ENCODE measurements at places on chromosomes 2 and 18.

GRCh38 chr18:55699233-55699765 lies 111.3 kb upstream of the TCF4 start:
- peak; percentile 32 for DNase-seq

GRCh38 chr2:167404627-167405284 lies 516.5 kb downstream of the XIRP2 start:
- no peak for DNase-seq

- no peak for DNase-seq
Observed at GRCh38 chr18:50869150-50869549, 9.8 kb upstream of the ME2 start.

DNA sequence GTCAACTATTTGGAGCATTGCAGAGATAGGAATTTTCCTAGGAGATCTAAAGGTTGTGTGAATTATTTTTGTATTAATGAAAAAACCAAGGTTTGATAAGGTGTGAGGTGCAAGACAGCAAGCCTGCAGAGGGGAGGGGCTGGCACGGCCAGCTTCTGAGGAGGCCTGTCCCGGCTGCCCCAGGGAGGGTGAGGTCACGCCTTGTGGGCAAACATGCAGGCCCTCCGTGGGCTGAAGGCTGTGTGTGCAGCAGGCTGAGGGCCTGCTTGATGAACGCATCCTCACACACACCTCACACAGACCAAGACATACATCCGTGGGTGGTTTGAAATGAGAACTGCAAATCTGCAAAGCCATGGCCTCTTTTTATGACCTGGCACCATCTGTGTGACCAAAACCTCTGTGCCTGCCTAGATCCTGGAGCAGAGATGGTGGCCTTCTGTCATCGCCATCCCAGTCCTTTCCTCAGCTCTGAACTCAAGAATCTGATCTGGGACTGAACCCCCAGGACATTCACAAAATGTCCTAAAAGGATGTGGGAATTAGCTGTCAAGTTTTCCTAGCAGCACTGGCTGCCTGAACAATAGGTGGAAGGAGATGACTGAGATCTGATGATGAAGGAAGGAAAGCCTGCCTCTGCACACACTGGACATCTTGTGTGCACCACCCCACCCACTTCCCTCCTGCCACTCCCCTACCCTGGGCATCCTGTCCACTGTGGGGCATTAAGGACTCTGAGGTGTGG lies 102.4 kb upstream of the MGAT4A start:
- no peak for DNase-seq

GRCh38 chr18:31791817-31792579 lies 31.3 kb upstream of the SLC25A52 start:
- peak; percentile 13 for DNase-seq

DNA sequence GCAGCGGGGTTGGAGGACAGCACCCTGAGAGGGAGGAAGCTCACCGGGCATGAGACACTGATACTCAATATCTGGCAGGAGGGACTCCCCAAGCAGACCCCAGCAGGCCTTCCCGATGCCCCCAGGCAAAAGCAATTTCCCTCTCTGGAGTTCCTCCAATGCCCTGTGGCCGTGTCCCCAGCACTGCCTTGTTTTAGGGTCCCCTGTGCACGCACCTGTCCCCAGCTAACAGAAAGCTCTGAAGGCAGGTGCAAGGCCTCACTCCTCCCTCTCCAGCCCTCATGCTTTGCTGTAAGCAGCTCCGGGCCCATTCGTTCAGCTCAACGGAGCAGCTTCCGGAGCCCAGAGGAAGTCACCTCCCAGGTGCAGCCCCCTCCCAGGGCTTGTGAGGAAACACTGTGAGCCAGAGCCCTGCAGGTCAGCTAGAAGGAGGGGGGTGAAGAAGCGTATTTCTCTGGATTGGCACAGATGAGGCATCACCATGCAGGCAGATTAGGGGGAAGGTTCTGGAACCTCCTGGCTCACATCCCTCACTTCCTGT lies 50.3 kb upstream of the ID2 start:
- no peak for DNase-seq

- DNase-seq, result no peak
Observed at GRCh38 chr18:67961701-67962440, 445.4 kb upstream of the DSEL start.

- DNase-seq, result peak; percentile 58
Observed at GRCh38 chr18:12076424-12077140, 17.1 kb upstream of the ANKRD62 start.

- no peak for DNase-seq
Observed at GRCh38 chr2:100423631-100424030, 6.2 kb upstream of the CHST10 start.

DNA sequence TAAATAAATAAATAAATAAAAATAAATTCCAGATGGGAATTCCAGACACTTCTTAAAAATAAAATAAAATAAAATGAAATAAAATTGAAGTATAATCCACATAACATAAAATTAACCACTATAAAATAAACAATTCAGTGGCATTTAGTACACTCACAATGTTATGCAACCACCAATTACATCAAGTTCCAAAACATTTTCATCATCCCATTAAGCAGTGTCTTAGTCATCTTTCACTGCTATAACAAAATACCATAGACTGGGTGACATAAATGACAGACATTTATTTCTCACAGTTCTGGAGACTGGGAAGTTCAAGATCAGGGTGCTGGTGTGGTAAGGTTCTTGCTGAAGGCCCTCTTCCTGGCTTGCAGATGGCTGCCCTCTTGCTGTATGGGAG lies 22.6 kb upstream of the PROKR1 start:
- no peak for DNase-seq

- DNase-seq, result no peak
Observed at GRCh38 chr2:180553094-180553715, 427.2 kb upstream of the UBE2E3 start.

GRCh38 chr2:11729362-11730212 lies 16.8 kb upstream of the LPIN1 start:
- DNase-seq, result no peak

GRCh38 chr2:134465228-134466105 lies 211.6 kb downstream of the MGAT5 start:
- DNase-seq, result no peak

- DNase-seq, result no peak
Observed at GRCh38 chr2:25710750-25711149, 37.4 kb upstream of the DTNB start.

- DNase-seq, result no peak
Observed at GRCh38 chr2:6993229-6993640, 76.0 kb downstream of the RNF144A start.

GRCh38 chr2:120804459-120804858 lies 68.8 kb downstream of the GLI2 start:
- DNase-seq, result no peak

DNA sequence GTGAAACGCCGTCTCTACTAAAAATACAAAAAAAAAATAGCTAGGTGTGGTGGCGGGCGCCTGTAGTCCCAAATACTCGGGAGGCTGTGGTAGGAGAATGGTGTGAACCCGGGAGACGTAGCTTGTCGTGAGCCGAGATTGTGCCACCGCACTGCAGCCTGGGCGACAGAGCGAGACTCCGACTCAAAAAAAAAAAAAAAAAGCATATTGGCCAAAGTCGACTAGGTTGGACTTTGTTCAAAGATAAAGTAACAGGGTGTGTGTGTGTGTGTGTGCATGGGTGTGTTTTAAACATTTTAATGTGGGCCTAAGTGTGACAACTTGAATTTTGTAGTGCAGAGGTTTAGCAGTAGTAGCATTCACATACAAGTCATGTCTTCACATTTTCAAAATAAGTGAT lies 11.7 kb downstream of the GEMIN6 start:
- DNase-seq, result no peak

DNA sequence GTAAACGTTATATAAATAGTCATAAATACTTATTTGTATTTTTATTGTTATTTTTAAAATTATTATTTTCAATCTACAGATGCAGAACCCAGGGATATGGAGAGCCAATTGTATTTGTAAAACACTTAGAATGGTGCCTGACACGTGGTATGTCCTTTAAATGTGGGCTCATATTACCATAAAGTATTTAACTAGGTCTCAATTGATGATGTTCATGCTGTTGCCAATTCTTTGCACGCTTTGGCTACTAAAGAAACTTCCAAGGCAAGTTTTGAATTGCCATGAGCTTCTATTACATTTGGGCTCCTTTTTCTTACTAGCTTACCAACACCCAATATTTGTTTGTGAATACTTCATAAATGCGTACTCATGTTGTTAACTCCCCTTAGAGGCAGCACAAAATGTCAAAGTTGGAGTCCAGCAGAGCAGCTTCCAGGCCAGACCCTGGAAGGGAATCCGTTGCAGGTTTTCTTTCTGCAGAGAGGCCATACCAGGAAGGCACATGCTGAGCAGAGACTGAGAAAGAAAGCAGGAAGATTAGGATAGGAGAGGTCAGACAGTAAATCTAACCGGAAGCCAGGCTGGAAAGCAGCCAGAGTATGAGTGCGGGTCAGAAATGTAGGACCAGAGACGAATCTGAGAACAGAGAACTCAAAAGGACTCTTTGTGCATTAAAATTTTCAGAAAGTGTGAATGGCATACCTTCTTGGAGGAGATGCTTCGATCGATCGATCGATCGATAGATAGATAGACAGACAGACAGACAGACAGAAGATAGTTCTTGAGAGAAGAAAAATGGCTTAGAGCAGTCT lies 4.2 kb upstream of the NOSTRIN start:
- DNase-seq, result no peak

- DNase-seq, result no peak
Observed at GRCh38 chr2:85999061-85999831, 106.4 kb downstream of the POLR1A start.

DNA sequence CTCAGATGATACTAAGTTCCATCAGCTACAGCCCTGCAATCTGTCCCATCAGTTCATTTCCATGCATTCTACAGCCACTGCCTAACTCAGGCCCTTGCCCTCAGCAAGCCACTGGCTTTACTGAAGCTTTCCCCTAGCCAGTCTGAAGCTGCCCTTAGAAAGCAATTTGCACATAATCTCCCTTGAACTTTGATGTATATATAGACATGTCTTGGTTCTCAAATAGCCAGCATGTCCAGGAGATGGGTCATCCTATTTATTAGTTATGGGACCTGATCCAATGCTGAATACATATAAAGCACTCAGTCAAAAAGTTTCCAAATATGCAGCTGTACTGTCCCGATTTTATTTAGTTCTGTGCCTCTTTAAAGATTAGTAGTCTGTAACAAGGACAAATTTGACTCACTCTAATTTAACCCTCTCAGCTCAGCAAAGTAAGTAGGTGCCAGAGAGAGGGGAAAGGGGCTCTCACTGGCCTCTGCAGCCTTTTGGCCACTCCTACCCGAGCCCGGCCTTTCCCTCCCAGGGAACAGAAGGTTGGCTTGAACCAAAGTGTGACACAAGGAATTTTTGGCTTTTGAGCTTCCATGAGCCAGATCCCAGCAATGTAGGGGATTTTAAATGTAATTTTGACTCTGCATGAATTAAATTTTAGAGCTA lies 70.7 kb downstream of the CCDC93 start:
- no peak for DNase-seq

DNA sequence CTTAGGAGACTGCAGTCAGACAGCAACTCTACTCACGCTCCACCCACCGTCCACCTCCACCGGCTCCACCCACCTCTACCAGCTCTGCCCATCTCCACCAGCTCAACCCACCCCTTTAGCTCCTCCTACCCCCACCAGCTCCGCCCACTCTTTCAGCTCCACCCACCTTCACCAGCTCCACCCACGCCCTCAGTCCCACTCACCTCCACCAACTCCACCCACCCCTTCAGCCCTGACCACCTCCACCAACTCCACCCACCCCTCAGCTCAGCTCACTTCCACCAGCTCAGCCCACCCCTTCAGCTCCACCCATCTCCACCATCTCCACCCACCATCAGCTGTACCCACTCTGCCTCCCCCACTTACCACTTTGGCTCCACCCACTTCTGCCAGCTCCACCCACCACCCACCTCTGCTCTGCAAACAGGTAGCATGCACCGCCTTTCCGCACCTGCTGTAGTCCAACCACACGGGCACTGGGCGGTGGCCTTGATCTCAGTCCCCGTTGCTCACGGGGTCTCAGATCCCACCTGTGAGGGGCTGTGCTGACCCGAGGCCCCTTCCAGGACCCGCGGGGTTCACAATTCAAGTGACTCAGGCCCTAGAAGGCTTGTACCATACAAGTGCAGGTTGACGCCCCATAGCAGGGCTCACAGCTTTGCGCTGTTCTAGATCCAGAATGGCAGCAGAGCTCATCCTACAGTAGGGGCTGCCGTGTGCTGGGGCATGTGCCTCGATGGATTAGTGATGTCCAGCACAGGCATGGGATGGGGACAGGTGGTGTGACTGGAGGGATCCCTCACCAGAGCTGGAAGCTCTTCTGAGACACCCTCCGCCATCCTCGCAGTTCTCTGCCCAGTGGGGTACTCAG lies 77.2 kb upstream of the OTOS start:
- DNase-seq, result peak; percentile 96

GRCh38 chr2:204066051-204066450 lies 129.5 kb downstream of the ICOS start:
- DNase-seq, result no peak

- DNase-seq, result no peak
Observed at GRCh38 chr2:48175254-48175653, 269.0 kb upstream of the FBXO11 start.

DNA sequence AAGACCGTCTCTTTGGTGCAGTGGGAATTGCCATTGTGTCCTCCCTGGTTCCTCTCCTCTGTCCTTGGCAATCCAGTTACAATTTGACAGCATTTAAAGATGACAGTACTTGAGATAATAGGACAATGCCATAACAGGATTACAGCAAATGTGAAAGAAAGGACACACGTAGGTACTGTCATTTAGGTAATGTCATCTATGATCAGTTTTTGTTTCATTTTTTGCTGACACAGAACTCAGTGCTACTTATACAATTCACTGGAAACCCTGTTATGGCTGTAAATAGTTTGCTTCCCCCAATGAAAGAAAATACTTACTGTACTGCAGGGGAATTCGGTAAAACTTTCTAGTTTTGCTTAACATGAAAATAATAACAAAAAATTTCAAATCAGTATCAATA lies 65.2 kb downstream of the BCL11A start:
- no peak for DNase-seq

- DNase-seq, result no peak
Observed at GRCh38 chr2:134232461-134232860, 21.4 kb upstream of the MGAT5 start.

GRCh38 chr2:236613612-236614011 lies 44.0 kb downstream of the ACKR3 start:
- DNase-seq, result no peak

- DNase-seq, result no peak
Observed at GRCh38 chr2:41736586-41736985, 311.2 kb upstream of the PKDCC start.

DNA sequence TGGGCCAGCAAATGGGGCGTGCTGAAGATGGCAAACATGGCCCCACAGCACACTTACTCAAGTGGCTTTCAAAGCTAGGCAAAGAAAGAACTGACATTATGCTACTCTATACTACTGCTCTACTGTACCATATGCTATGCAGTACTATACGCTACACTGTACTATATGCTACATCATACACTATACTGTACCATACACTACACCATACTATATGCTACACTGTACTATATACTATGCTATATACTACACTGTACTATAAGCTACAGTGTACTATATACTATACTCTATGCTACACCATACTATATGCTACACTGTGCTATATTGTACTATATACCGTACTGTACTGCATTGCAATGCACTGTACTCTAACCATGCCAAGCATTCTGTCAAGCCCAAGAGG lies 243.7 kb upstream of the TMEM200C start:
- no peak for DNase-seq

GRCh38 chr2:133266926-133267590 lies 301.2 kb downstream of the NCKAP5 start:
- DNase-seq, result no peak
